IMR-90 (cell line): ENCODE measurements at places on chromosomes 6 and 20. TPM values are rescaled to one million over a fixed set of nuclear protein-coding genes. Genes with fewer than 3 reads are reported as not detected.

- peak overlapping the region; percentile 94 for H3K27ac ChIP-seq
- H3K36me3 ChIP-seq, result peaks cover 6% of the 10 kb centered on the region
- peaks cover 8% of the 10 kb centered on the region; the same call in 1 of the 2 replicates for H3K4me1 ChIP-seq
- peak overlapping the region; percentile 83 for H3K4me3 ChIP-seq
- no peaks in the 10 kb centered on the region for H3K27me3 ChIP-seq
Observed at GRCh38 chr6:124963831-124964763, 1.9 kb downstream of the RNF217 start.

GRCh38 chr6:11055127-11055627 lies 11.1 kb upstream of the ELOVL2 start:
- no peaks in the 10 kb centered on the region for H3K27me3 ChIP-seq
- no peak overlapping the region for H3K4me3 ChIP-seq
- peaks cover 5% of the 10 kb centered on the region for H3K4me1 ChIP-seq
- H3K36me3 ChIP-seq, result no peaks in the 10 kb centered on the region
- H3K27ac ChIP-seq, result no peak overlapping the region

PABPC1L gene
- total RNA-seq, result 4.7 and 6.1 TPM in 2 replicates

DNA sequence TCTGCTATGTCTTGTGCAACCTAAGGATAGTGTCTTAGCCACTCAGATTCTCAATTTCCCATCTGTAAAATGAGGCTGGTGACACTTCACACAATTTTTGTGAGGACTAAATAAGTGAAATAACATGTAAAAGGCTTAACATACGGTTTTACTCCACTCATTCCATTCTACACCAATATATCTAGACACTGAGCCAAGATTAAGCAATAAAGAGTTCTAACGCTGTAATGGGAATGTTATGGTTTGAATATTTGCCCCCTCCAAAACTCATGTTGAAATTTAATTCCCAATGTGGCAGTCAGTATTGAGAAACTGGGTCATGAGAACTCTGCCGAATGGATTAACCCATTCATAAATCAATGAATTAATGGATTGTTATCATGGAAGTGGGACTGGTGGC lies 301.0 kb downstream of the HACE1 start:
- no peaks in the 10 kb centered on the region for H3K27me3 ChIP-seq
- H3K4me3 ChIP-seq, result no peak overlapping the region
- DNase-seq, result no peak
- no peak overlapping the region for H3K27ac ChIP-seq

GRCh38 chr6:29146179-29146578 lies 24.5 kb upstream of the OR2J2 start:
- DNase-seq, result no peak
- H3K27me3 ChIP-seq, result no peaks in the 10 kb centered on the region
- H3K27ac ChIP-seq, result no peak overlapping the region
- H3K4me3 ChIP-seq, result no peak overlapping the region
- H3K36me3 ChIP-seq, result no peaks in the 10 kb centered on the region
- no peaks in the 10 kb centered on the region for H3K4me1 ChIP-seq

SNPH gene
- total RNA-seq, result 4.5 and 4.7 TPM in 2 replicates

- H3K27ac ChIP-seq, result no peak overlapping the region; the same call in 1 of the 2 replicates
- no peak for DNase-seq
- no peaks in the 10 kb centered on the region for H3K27me3 ChIP-seq
- no peak overlapping the region for H3K4me3 ChIP-seq
- H3K4me1 ChIP-seq, result peaks cover 30% of the 10 kb centered on the region
- no peaks in the 10 kb centered on the region for H3K36me3 ChIP-seq
Observed at GRCh38 chr6:44076356-44077213, 50.7 kb downstream of the MRPL14 start.

DNA sequence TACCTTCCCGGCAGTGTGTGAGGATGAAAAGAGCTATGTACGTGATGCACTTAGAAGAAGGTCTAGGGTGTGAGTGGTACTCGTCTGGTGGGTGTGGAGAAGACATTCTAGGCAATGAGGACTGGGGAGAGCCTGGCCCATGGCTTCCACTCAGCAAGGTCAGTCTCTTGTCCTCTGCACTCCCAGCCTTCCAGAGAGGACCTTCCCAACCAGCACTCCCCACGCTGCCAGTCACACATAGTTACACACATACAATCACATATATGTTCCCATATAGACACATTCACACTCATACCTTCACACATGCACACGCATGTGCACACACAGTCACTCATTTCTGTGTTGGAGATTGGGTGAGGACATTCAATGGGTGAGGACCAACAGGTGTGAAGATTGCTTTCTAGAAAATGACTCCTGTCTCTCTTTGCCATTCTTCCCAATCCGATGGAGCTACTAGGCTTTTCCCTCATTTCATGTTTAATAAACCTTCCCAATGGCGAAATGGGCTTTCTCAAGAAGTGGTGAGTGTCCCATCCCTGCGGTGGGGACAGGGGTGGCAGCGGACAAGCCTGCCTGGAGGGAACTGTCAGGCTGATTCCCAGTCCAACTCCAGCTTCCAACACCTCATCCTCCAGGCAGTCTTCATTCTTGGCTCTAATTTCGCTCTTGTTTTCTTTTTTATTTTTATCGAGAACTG lies 30.4 kb downstream of the SRSF3 start:
- H3K4me3 ChIP-seq, result peak overlapping the region; percentile 0; the same call in 1 of the 2 replicates
- peaks cover 13% of the 10 kb centered on the region for H3K4me1 ChIP-seq
- peak overlapping the region; percentile 16; the same call in 1 of the 2 replicates for H3K27ac ChIP-seq
- H3K36me3 ChIP-seq, result no peaks in the 10 kb centered on the region

COL11A2 gene
- under 0.01 TPM in 2 replicates for total RNA-seq

GRCh38 chr6:26045928-26046368 lies 41.3 kb upstream of the HFE start:
- no peaks in the 10 kb centered on the region for H3K36me3 ChIP-seq
- H3K4me1 ChIP-seq, result no peaks in the 10 kb centered on the region; the same call in 1 of the 2 replicates
- no peak for DNase-seq

OSER1 gene
- total RNA-seq, result 66.9 and 70.6 TPM in 2 replicates

DNA sequence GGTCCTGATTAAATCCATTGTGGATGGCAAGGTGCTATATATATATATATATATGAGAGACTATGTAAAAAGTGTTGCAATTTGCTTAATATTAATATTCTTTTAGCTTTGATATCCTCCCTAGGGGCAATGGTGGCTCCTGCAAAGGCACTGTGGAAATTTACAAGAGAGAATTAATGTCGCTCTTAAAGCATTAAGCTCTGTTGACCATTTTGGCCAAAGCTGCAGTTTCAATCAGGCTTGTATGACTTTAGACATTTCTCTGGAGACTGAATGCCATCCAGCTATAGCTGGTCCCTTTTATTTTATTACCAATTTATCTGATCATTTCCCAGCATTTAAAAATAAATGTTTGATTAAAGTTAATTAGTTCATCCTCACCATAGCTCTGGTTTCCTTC lies 155.3 kb downstream of the JARID2 start:
- no peak overlapping the region for H3K4me3 ChIP-seq
- peaks cover 13% of the 10 kb centered on the region for H3K4me1 ChIP-seq
- no peak for DNase-seq
- no peak overlapping the region for H3K27ac ChIP-seq
- H3K36me3 ChIP-seq, result no peaks in the 10 kb centered on the region

- peaks cover 4% of the 10 kb centered on the region for H3K36me3 ChIP-seq
- no peaks in the 10 kb centered on the region for H3K27me3 ChIP-seq
- DNase-seq, result peak; percentile 93
Observed at GRCh38 chr6:35049900-35050756, 91.0 kb downstream of the TCP11 start.

- H3K4me3 ChIP-seq, result no peak overlapping the region
- DNase-seq, result no peak
- no peaks in the 10 kb centered on the region for H3K36me3 ChIP-seq
- H3K27ac ChIP-seq, result no peak overlapping the region
- no peaks in the 10 kb centered on the region for H3K4me1 ChIP-seq
Observed at GRCh38 chr20:47770935-47771334, 14.3 kb downstream of the SULF2 start.

DNA sequence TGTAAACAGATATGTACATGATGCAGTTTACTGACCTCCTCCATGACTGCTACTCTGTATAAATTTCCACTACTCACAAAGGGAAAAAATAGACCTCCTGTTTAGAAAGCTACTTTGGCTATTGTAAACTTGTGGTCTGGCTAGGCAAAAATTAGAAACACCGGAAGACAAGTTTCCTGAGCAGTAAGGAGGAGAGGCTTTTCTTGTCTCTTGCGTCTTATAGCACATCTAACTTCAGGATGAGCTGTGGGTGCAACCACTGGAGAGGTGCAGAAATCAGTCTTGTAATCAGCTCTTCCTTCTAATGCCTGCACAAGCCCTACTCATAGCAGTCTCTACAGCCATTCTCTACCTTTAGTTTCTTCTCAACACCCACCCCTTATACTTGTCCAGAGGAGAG lies 296.5 kb upstream of the SLC35B3 start:
- H3K27ac ChIP-seq, result no peak overlapping the region
- no peaks in the 10 kb centered on the region for H3K36me3 ChIP-seq
- H3K4me1 ChIP-seq, result no peaks in the 10 kb centered on the region

DNA sequence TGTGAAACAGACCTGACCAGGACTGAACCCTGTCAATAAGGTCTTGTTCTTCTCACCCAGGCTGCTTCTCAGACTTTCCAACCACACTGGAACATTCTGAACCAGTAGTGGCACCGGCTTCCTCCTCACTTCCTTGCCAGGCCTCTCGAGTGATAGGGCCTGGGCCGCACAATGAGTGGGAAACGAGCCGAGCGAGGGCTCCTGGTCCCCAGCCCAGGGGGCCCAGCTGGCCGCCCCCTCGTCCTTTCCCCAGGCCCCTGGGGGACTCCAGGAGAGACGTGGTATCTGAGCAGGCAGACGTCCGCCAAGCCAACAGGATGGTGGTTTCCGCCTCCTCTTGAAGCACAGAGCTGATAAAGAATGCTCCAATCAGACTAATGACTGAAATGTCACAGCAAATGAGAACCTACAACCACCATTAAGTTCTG lies 117.9 kb downstream of the GMDS start:
- no peak for DNase-seq
- no peaks in the 10 kb centered on the region for H3K36me3 ChIP-seq
- no peaks in the 10 kb centered on the region for H3K27me3 ChIP-seq
- H3K27ac ChIP-seq, result no peak overlapping the region
- peaks cover 3% of the 10 kb centered on the region; the same call in 1 of the 2 replicates for H3K4me1 ChIP-seq
- H3K4me3 ChIP-seq, result no peak overlapping the region

- no peaks in the 10 kb centered on the region; the same call in 1 of the 2 replicates for H3K4me1 ChIP-seq
- no peak for DNase-seq
- no peak overlapping the region for H3K4me3 ChIP-seq
- H3K27ac ChIP-seq, result no peak overlapping the region
- H3K27me3 ChIP-seq, result peaks cover 40% of the 10 kb centered on the region
- no peaks in the 10 kb centered on the region for H3K36me3 ChIP-seq
Observed at GRCh38 chr20:31974951-31975487, 7.1 kb downstream of the XKR7 start.

DNA sequence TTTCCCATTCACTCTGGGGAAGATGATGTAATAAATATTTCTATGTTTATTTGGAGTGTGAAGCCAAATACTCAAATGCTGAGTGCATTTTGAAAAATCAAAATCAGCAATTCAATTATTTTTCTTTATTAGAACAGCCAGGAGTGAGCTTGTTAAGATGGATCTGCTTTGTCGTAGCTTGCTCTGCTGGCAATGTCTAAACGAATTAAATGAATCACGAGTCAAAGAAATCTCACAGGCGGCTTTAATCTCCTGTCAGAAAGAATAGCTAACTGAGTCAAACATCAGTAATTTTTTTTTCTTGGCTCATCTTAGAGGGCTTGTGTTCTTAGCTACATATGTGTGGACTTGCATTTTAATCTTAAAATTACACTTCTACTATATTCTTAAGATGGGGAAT lies 100.2 kb upstream of the HMGN3 start:
- H3K4me1 ChIP-seq, result no peaks in the 10 kb centered on the region
- H3K27me3 ChIP-seq, result no peaks in the 10 kb centered on the region
- H3K4me3 ChIP-seq, result no peak overlapping the region
- no peak overlapping the region for H3K27ac ChIP-seq

COL12A1 gene
- 452 and 502 TPM in 2 replicates for total RNA-seq

DEFB132 gene
- not detected in 2 replicates for total RNA-seq

PSORS1C2 gene
- not detected in 2 replicates for total RNA-seq

LY6G6D gene
- total RNA-seq, result not detected in 2 replicates

DNA sequence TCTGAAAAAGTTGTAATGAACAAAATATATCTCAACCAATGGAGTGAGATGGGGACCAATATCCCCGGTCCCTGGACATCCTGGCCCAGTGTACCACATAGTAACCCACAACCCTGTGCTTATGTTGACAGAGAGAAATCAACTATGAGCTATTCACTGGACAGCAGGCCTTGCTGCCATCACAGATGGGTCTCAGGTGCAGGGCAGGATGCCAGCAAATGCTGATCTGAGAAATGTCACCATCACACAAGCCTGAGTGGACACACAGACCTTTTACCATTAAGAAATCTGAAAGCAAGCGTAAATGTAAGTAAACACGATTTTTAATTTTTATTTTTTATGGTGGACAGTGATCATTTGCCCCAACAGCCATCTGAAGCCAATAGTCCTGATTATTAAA lies 9.1 kb downstream of the RPP40 start:
- no peaks in the 10 kb centered on the region for H3K27me3 ChIP-seq
- H3K27ac ChIP-seq, result no peak overlapping the region
- no peak overlapping the region for H3K4me3 ChIP-seq

- H3K36me3 ChIP-seq, result no peaks in the 10 kb centered on the region
- no peak overlapping the region for H3K27ac ChIP-seq
- H3K27me3 ChIP-seq, result no peaks in the 10 kb centered on the region
- peak; percentile 84 for DNase-seq
- H3K4me3 ChIP-seq, result no peak overlapping the region
- H3K4me1 ChIP-seq, result no peaks in the 10 kb centered on the region
Observed at GRCh38 chr6:13336553-13336952, 8.2 kb upstream of the TBC1D7 start.

DNA sequence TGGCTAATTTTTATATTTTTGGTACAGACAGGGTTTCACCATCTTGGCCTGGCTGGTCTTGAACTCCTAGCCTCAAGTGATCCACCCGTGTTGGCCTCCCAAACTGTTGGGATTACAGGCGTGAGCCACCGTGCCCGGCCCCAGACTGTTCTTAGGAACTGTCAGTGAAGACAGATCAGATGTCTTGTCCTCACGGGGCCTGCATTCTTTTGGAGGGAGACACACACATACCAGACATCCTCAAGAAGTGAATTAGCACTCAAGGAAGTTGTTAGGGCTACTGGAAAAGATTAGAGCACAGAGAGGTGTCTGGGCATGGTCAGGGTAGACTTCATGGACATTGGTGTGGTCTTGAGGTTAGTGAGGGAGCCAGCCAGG lies 10.3 kb upstream of the LPIN3 start:
- DNase-seq, result peak; percentile 51
- H3K27me3 ChIP-seq, result no peaks in the 10 kb centered on the region
- no peaks in the 10 kb centered on the region for H3K36me3 ChIP-seq
- peak overlapping the region; percentile 91 for H3K27ac ChIP-seq
- H3K4me3 ChIP-seq, result no peak overlapping the region

DNA sequence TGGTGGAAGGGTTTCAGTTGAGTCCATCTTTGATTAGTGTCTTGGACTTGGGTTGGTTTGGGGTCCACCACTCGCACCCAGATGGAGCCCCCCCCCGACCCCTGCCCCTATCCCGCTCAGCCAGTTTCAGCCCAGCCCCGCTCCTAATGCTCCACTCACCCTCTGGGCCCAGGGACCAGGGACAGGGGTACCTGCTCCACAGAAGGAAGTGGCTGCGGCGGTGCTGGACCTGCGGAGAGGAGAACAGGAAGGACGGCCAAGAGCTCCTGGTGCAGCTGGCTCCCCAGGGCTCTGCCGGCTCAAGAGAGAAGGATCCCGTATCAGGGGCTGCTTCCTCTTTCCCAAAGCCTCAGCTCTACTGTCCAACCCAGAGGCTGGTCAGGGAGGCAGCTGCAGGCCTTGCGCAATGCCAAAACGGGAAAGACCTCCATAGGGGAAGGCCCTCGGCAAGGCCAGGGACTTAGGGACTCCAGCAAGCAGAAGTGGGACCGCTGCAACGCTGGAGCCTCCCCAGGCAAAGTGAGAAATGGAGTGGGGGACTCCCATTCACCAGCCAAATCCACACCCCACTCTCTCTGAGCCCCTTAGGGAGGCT lies at the start of gene SIGLEC1:
Gene SIGLEC1, minus strand, starts transcription at position 322 of the 595 bp plus-strand sequence. CDS start 5,472 bp downstream, outside the sequence.
- no peak for DNase-seq
- peaks cover 16% of the 10 kb centered on the region for H3K27me3 ChIP-seq
- no peaks in the 10 kb centered on the region for H3K4me1 ChIP-seq
- no peaks in the 10 kb centered on the region for H3K36me3 ChIP-seq
